ENCODE measurements at places on chromosomes 4 and X.

DNA sequence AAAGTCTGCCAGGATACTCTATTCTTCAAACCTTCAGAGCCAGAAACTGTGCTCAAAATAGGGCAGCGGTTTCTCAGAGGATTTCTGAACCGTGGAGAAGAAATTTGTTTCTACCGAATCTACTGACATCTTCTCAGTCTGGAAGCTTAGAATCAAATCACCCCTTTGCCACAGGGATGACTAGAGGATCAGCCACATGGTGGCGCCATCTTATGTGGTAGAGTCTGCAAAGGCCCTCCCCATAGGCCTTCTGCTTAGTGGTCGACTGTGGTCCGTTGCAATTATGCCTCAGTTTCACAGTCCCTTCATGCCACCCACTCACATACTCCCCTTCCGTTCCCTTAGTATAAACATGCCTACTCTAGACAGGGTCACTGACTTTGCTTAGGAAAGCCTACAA lies 680.7 kb upstream of the SPANXN1 start:
- DNase-seq: no peak

DNA sequence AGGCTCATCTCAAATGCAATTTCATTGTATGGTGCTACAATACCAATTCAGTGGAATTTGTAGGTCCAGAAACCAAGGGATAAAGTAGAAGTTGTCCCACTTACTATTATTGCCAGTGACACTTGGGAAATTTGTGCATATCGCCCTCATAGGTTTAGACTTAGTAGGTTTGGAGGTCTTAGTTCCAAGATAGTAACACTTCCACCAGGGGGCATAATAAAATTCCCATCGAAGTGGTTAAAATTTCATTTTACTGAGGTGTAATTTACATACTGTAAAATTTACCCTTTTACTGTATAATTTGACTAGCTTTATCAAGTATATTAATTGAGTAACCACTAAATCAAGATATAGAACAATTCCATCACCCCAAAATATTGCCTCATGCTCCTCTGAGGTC lies 174.6 kb downstream of the INPP4B start:
- DNase-seq: no peak

DNA sequence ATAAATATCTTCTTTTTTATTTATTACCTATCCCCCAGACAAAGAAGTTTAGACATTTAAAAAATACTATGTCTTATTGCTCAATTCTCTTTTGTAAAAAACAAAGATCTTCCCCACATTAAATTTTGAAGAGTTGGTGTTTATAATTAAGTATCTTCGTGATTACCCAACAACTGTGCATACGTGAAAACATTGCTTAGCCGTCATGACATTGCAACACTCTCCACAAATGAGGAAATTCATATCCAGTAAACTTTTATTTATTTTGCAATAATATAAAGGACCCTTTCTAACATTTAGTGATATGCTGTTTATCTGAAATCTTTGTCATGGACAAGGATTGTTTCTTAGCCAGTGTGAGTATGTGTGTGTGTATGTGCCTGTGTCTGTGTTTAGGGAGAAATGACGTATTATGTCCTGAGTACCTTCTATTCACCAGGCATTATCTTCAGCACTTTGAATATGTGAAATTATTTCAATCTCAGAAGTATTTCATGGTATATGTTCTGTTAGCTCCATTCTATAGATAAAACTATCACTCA lies 26.1 kb upstream of the EREG start:
- no peak for DNase-seq

- DNase-seq: no peak
Measured at GRCh38 chrX:131795442-131796229, 227.5 kb upstream of the STK26 start.

DNA sequence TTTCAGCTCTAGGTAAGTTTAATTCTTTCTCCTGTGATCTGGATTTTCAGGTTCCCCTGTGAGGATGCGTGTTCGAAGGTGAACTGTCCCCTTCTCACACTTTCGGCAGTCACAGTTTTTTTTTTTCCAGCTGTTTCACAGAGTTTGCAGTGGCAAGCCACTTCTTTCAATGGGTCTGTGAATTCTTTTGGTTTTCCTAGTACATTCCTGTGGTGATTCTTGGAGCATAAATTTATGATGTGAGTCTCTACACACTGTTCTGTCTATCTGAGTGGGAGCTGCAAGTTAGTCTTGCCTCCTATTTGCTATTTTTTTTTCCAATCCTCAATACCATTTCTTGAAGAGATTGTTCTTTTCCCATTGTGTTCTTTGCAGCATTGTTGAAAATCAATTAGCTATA lies 595.5 kb downstream of the RAPGEF2 start:
- no peak for DNase-seq

- no peak for DNase-seq
Measured at GRCh38 chr4:107592519-107592918, 127.5 kb downstream of the PAPSS1 start.

DNA sequence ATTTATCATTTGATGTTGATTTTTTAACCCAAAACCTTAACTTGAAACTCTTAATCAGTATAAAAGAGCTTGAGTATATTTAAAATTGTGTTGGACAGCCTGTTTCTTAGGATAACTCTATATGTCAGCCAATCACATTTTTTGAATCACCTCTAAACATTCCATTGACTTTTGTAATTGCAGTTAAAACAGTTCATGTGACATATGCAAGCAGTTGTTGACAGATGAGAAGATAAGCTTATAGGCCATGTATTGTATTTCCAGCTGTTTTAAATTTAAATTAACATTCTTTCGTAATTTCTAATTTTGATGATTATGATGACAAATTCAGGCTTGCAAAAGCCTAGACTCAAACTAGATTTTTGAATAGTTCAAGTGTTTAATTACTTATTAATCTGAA lies 17.4 kb downstream of the VEGFC start:
- no peak for DNase-seq

GRCh38 chr4:7487998-7488671 lies 53.4 kb upstream of the PSAPL1 start:
- no peak for DNase-seq

GRCh38 chrX:108261549-108262203 lies 170.1 kb downstream of the ATG4A start:
- no peak for DNase-seq

DNA sequence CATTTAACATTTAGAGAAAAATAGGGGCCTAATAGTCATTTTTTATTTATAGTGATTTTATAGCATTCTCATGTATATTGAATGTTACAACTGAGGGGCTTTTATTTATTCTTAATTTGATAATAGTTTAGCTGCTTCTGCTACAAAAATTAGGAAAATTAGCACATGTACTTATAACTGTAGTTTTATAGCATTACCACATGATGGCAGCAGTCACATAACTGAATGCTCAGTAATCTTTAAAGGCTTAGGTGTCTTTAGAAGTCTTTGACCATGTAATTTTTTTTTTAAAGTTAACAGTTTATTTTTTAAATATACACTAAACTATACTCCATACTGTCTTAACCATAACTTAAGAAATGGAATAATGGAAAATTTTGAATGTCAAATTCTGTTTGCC lies 136.6 kb downstream of the STAG2 start:
- DNase-seq: peak; percentile 2

- DNase-seq: no peak
Measured at GRCh38 chr4:173478201-173478912, 51.7 kb downstream of the HAND2 start.

DNA sequence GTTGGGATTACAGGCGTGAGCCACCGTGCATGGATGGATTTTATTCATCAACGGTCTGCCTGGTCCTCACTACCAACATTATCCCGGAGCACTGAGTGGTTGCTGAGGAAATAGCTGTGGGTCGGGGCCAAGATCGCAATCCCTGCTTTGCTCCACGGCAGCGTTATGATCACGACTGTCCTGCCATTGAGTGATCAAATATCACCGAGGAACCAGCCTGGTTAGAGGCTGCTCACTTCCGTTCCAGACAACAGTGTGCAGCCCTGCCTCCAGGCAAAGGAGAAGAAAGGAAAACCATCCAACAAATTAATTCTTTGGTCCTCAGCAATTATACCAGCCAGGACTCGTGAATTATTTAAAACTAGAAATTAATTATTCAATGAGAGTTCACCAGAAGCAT lies 70.6 kb upstream of the TBL1X start:
- no peak for DNase-seq

GRCh38 chrX:80335062-80335830 lies 85.0 kb upstream of the TENT5D start:
- DNase-seq: peak; percentile 12
